Stimulated activated CD8-positive, alpha-beta memory T cell treated with anti-CD3 and anti-CD28 coated beads, Interleukin-15, amount 100 ng/mL, for 4 hours (primary cell): ENCODE measurements at places on chromosomes 6 and 20.

DNA sequence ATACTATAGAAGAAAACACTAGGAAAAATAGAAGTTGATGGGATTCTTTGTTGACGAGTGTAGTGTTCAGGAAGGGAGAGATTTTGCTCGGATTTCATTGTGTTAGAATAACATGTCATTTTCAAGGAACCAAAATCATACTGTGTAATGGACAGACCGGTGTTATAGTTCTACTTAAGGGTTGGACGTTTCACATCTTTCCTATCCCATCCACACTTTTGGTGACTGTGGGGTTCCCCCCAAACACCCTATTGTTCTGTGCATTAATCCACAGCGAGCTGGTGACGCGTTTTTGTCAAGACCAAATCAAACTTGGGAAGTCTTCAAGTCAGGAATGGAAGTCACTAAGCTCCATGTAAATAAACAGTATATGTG is 43.3 kb downstream of the TRIM27 start:
- DNase-seq = no peak

GRCh38 chr6:129498950-129499842 is 210.8 kb downstream of the ARHGAP18 start:
- DNase-seq = no peak

- no peak for DNase-seq
Observed at GRCh38 chr20:44692932-44693480, 22.2 kb upstream of the CCN5 start.

DNA sequence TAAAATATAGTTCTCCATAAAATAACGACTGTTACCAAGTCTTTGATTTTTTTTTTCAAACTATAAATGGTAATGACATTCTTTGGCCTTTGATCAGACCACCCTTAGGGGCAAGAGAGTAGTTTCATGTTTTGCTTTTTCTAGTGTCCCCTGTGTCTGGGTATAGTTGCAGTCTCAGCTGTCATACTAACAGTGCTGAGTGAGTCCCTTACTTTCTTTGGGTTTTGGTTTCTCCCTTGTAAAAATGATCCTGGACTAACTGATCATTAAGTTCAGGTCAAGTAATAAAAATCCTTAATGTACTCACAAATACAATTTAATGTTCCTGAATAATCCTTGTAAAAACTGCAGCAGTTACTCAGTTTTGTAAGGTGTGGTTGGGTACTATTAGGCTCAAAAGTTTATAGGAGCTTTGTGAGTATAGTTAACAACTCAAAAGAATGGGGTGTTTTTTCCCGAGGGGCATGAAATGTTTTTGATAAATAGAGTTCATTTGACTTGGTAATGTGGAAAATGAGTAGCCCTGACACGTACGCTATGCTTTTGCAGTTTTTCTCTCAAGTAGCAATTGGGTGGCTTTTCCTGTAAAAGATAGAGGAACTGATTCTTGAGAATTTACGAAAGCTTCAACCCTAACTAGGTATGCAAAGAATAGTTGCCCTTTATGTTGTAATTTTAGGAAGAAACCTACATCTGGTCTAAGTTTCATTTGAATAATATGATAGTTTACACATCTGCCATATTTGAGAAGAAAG is 6.2 kb downstream of the PTPN1 start:
- no peak for DNase-seq

GRCh38 chr6:22411376-22412105 is 114.7 kb upstream of the PRL start:
- DNase-seq = no peak

DNA sequence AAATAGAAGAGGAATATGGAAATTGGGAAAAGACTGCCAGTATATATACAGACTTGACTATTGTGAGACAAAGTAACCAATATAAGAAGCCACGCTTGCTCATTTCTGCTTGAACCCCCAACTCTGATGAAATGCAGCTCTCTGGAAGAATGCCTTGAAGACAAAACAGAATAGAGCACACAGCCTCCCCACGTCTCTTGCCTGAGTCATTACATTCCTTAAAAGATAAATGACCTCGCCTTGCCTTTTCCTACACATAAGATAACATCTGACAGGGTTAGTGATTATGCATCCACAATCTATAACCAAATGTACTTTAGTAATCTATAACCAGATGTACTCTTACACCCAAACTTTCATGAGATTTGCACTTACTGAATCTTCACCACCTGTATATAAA is 141.1 kb upstream of the EEF1E1 start:
- DNase-seq = no peak

GRCh38 chr6:164345327-164345726 is 930.8 kb downstream of the QKI start:
- no peak for DNase-seq

GRCh38 chr20:53580376-53581111 is 13.1 kb downstream of the ZNF217 start:
- DNase-seq = no peak

DNA sequence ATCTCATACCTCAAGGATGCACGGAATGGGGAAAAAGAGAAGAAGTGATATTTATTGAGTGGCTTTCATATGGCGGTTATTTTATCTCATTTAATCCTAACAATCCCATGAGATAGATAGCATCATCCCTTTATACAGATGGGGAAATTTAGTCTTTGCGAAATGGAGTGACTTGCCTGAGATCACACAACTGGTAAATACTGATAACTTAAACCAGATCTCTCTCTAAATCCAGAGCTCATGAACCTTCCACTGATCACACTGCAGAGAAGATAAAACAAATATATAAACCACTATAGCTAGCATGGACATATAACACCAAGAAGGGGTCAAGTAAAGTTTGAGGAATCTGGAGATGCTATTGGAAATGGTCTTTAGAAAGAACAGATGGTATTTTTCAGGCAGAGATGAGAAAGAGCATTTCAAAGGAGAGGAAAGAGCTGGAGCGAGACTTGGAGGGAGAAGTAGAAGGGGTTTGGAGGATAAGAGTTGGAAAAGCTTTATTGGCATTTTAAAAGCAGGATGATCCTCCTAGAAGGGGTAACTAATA is 139.8 kb upstream of the TNFAIP3 start:
- DNase-seq = no peak

DNA sequence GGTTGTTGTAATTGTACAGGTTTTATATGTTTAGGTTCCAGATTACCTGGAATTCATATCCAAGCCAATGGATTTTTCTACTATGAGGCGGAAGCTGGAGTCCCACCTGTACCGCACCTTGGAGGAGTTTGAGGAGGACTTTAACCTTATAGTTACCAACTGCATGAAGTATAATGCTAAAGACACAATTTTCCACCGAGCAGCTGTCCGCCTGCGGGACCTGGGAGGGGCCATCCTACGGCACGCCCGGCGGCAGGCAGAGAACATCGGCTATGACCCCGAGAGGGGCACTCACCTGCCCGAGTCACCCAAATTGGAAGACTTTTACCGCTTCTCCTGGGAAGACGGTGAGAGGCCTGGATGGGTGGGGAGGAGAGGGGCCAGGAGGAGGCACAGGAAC is 13.6 kb downstream of the BRPF3 start:
- no peak for DNase-seq

DNA sequence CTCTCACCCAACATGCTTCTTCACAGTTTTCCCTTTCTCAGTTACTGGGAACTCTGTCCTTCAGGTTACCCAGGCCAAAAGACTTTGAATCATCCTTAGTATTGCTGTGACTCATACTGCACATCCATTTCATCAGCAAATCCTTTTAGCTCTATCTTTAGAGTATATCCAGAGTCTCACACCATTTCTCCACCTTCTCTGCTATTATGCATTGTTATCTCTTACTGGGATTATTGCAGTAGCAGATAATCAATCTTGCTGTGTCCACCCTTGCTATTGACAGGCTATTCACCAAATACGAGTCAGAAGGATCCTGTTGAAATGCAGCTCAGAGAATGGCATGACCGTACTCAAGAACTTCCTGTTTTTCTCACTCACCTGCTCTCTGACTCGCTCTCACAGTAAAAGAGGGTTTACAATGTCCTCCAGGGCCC is 57.3 kb downstream of the BCKDHB start:
- DNase-seq = no peak

DNA sequence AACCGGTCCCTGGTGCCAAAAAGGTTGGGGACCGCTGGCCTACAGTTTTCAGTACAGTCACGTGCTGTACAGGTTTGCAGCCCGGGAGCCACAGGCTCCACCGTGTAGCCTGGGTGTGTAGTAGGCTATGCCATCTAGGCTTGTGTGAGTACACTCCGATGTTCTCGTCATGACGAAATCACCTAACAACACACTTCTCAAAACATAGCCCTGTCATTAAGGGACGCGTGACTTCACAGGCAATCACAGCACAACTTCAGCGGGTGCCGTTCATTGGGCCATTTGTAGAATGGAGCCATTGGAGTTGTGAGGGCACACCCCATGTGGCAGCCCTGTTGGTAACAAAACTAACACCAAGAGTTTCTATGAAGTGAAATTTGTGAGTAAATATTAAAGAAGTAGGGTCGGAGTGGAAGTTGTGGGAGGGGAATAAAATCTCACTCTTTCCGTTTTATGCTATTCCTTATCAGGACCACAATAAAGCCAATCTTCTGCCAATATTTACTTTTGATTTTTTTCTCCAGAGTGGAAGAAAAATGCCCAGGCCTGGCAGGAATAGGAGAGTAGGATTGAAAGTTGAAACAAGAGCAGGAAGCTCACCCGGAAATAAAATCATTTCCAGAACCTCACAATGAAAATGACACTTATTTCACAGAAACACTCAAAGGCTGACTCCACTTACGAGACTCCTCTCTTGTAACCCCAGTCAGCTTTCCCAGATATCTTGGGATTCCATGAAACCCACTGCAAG is 63.7 kb upstream of the PTPN1 start:
- no peak for DNase-seq

DNA sequence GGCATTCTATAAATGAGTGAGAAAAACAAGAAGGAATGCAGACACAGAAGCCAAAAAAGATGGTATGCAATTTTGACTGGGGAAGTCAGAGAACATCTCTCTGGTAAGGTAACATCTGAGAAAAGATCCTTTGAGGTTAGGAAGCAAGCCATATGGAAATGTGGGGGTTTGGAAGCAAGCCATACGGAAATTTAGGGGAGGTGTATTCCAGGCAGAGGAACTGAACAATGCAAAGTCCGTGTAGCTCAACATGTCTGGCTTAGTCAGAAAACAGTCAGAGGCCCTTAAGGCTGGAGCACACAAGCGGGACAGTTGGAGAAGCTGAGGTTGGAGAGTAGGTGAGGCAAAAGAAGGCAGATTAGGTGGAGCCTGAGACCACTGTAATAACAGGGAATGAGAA is 35.3 kb downstream of the RALGAPA2 start:
- DNase-seq = no peak

GRCh38 chr20:48483334-48484066 is 344.3 kb downstream of the PREX1 start:
- DNase-seq = no peak

DNA sequence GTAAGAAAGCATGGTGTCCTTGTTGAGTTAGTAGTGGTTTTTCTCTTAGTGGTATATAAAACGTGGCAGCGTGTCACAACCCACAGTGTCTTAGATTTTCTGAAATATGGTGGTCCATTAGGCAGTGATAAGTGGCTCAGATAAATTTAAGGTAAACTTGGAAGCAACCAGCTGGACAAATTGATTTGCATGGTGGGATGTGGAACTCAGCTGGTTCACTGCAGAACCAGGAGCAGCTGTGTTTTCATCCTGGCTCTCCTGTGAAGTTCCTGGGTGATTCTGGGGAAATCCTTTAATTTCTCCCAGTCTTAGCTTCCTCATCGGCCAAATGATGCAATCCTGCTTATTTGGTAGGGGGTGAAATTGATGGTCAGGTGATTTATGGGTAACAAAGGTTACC is 32.9 kb upstream of the EEF1E1 start:
- DNase-seq = no peak

DNA sequence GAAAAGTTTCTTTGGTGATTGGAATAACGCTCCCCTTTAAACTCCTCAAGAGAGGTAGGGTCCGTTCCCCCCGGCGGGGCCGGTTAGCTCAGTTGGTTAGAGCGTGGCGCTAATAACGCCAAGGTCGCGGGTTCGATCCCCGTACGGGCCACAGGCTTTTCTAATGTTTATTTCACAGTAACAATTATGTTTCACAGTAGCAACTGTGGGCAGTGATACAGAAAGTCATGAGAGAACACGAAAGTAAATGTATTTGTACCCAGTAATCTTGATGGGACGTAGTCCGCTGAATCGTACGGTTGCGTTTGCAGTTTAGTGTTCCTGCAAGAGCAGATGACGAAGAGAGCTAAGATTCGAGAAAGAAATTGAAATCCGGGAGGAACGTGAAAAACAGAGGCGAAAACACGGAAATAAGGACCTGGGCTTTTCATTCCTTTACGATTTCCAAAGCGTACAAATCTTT is 505.5 kb downstream of the PRIM2 start:
- DNase-seq = no peak

- no peak for DNase-seq
Observed at GRCh38 chr6:19181211-19181610, 656.0 kb upstream of the ID4 start.

GRCh38 chr6:101980924-101981323 is 587.4 kb downstream of the GRIK2 start:
- DNase-seq = no peak

DNA sequence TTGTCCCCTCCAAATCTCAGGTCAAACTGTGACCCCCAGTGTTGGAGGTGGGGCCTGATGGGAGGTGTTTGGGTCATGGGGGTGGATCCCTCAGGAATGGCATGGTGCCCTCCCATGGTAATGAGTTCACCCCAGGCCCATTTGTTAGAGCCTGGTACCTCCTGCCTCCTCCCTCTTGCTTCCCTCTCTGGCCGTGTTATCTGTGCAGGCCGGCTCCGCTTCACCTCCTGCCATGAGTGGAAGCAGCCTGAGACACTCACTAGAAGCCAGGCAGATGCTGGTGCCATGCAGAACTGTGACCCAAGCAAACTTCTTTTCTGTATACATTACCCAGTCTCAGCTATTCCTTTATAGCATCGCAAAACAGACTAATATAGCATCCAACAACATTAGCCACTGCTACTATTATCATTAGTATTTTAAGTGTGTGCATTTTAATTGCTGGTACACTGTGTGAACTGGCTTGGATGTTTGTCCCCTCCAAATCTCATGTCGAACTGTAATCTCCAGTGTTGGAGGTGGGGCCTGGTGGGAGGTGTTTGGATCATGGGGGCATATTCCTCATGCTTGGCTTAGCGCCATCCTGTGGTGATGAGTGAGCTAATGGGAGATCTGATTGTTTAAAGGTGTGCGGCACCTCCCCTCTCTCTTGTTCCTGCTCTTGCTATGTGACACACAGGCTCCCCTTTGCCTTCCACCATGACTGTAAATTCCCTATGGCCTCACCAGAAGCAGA is 12.2 kb upstream of the OSER1 start:
- DNase-seq = no peak

- no peak for DNase-seq
Observed at GRCh38 chr20:58700121-58700821, 7.7 kb downstream of the NPEPL1 start.

GRCh38 chr6:111734068-111735061 is 128.7 kb upstream of the TRAF3IP2 start:
- no peak for DNase-seq
